ENCODE measurements at places on chromosomes 3 and 15. TPM values are rescaled to one million over a fixed set of nuclear protein-coding genes. Genes with fewer than 3 reads are reported as not detected.

- no peak overlapping the region for H3K4me3 ChIP-seq
- no peaks in the 10 kb centered on the region for H3K36me3 ChIP-seq
- no peaks in the 10 kb centered on the region for H3K4me1 ChIP-seq
- H3K27me3 ChIP-seq = no peaks in the 10 kb centered on the region
Observed at GRCh38 chr3:161560008-161560637, 63.5 kb downstream of the OTOL1 start.

The CADPS gene
- not detected for total RNA-seq

DNA sequence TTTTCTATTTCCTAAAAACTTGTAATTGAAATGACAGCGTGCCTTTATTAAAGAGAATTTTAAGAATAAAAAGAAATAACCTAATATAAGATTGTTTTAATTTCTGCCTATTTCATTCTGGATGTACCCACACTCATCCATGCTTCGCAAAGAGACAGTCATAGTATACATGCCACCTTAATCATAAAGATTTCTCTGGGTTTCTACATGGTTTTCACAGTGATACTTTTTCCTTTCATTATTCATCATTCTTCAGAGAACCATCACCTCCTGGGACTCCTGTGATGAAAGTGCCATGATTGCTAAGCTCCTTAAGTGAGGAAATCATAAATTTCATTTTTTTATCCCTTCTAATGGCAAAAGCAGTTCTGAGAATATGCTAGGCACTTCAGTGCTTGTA, 4.3 kb upstream of the CCR8 start:
- H3K4me1 ChIP-seq = no peaks in the 10 kb centered on the region
- no peaks in the 10 kb centered on the region for H3K27me3 ChIP-seq
- no peak overlapping the region for H3K4me3 ChIP-seq
- H3K36me3 ChIP-seq = no peaks in the 10 kb centered on the region

DNA sequence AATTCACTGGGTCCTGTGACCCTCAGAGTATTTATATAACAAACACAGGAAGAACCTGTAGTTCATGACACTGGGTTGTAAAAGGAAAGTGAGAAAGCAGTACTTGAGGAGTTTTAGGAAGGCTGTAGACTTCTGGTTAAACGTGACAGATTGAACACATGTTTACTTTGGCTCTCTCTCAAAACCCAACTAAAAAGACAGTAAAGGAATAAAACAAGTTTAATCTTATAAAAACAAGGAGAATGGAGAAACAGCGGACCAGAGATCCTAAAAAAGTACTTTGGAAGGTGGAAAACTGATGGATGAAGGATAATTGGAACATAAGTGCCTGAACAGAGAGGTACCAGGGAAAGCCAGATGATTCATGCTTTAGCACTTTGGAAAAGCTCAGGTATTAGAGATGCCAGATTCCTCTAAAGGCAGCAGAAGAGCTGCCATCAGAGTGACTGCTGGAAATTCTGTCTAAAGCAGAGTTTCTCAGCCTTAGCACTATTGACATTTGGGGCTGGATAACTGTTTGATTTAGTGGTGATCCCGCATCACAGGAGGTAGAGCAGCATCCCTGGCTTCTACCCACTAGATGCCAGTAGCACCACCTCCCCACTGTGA, 182.9 kb upstream of the RORA start:
- H3K27me3 ChIP-seq = no peaks in the 10 kb centered on the region
- H3K4me3 ChIP-seq = no peak overlapping the region
- no peak for DNase-seq
- H3K4me1 ChIP-seq = no peaks in the 10 kb centered on the region

The FES gene
- total RNA-seq = 13.5 TPM

Data from gastrocnemius medialis (tissue), 4 donors.